ENCODE measurements at places on chromosomes 6 and 20. TPM values are rescaled to one million over a fixed set of nuclear protein-coding genes. Genes with fewer than 3 reads are reported as not detected.

- DNase-seq, result peak; percentile 32
Observed at GRCh38 chr6:111800259-111800765, 72.9 kb downstream of the FYN start.

The HSPA1L gene
- 3.1 TPM for total RNA-seq

GRCh38 chr6:75079589-75079988 is 126.3 kb downstream of the COL12A1 start:
- peak; percentile 47 for DNase-seq

DNA sequence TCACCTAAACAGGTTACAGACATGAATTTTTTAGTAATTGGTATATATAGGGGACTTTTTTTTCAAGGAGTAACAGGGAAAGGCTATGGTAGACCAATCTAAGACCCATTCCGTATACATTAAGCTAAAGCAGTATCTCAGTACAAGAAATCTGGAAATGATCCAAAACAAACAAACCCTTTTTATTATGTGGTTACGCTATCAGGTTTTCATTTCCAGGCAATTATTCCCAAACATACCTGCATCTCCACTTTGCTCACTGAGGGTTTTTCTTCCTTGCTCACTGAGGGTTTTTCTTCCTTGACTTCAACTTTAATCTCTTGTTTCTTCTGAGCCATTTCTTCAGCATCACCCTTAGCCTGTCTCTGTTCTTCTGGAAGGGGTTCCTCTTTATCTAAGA is 107.3 kb downstream of the EPB41L2 start:
- DNase-seq, result no peak

GRCh38 chr20:49272654-49273053 is 5.2 kb downstream of the ZNFX1 start:
- DNase-seq, result no peak

All from fibroblast of lung (primary cell).